Left lung (tissue), 14 donors: ENCODE measurements at places on chromosomes 7 and 10. TPM values are rescaled to one million over a fixed set of nuclear protein-coding genes. Genes with fewer than 3 reads are reported as not detected.

DNA sequence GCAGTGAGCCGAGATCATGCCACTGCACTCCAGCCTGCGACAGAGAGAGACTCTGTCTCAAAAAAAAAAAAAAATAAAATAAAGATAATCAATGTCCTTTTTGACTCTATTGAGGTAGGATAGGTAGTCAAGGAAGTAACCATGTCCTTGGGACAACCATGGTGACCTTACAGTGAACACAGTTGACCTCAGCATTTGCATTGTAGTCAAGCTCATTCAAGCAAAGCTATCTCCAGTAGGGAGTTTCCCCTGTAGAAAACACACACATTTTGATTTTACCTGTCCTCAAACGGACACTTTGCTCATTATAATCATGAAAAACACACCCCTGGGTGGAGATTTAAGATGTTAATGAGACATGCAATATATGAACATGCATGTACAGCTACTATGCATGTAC lies 171.7 kb downstream of the KIF20B start:
- DNase-seq, result no peak

- DNase-seq, result no peak
Observed at GRCh38 chr10:28179006-28179742, 123.7 kb downstream of the MPP7 start.

- DNase-seq, result no peak
Observed at GRCh38 chr7:17402628-17403278, 104.3 kb downstream of the AHR start.

DNA sequence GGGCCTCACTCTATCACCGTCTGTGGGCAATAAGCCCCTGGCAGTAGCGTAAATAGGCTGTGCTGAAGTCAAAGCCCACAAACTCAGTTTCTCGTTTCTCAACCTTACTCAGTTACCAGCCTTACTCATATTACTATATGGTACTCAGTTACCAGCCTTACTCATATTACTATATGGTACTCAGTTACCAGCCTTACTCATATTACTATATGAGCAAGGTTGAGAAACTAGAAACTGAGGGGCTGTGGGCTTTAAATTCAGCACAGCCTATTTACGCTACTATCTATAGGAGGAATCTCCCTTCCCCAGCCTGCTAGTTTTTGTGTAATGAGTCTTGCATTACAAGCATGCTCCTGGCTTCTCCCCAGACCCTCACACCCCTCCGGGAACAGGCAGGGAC lies 35.4 kb downstream of the CCDC3 start:
- DNase-seq, result no peak

GRCh38 chr7:155193716-155194115 lies 104.0 kb upstream of the INSIG1 start:
- DNase-seq, result no peak

The PIK3CG gene
- polyA plus RNA-seq, result 3.9 TPM

The SLC39A12 gene
- polyA plus RNA-seq, result not detected

The GARS1 gene
- polyA plus RNA-seq, result 72.0 TPM

The EVX1 gene
- polyA plus RNA-seq, result not detected
